ENCODE measurements at places on chromosomes 7 and 10. TPM values are rescaled to one million over a fixed set of nuclear protein-coding genes. Genes with fewer than 3 reads are reported as not detected.

GRCh38 chr10:104123397-104123796 is 1.4 kb downstream of the SFR1 start:
- DNase-seq: no peak

- DNase-seq: no peak
Measured at GRCh38 chr7:139777133-139777891, 486 bp downstream of the HIPK2 start.

DNA sequence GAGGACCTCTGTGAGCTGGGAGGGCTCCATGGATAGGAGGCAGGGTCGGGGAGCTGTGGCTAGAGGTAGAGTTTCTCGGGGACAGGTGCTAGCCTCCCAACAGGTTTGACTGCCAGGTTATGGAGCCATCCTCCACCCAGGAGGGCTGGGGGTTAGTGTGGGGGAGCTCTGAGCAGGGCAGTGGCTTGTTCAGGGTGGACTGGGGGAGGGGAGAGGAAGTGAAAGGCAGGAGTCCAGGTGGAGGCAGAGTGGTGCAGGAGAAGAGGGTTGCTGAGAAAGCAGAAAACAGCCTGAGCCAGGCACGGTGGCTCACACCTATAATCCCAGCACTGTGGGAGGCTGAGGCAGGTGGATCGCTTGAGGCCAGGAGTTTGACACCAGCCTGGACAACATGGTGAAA is 40.5 kb upstream of the HSPB1 start:
- no peak for DNase-seq

- no peak for DNase-seq
Measured at GRCh38 chr7:78212476-78213060, 414.0 kb downstream of the PHTF2 start.

- DNase-seq: no peak
Measured at GRCh38 chr10:32940321-32941301, 17.4 kb downstream of the ITGB1 start.

DNA sequence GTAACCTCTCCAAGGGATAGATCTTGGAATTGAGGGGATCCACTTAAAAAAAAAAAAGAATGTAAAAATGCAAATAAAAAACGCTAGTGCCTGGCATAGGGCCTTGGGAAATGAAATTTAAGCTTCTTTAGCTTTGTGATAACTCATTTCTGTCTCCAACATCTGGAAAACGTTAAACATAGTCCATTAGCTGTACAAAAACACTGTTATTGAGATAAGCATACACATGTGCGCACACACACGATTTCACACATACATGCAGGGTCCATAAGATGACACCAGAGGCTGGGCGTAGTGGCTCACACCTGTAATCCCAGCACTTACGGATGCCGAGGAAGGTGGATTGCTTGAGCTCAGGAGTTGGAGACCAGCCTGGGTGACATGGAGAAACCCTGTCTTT is 13.7 kb upstream of the CUL2 start:
- DNase-seq: no peak

- DNase-seq: no peak
Measured at GRCh38 chr7:101625031-101625791, 3.9 kb downstream of the MYL10 start.

GRCh38 chr10:96305019-96305418 is 785 bp downstream of the DNTT start:
- DNase-seq: no peak

GRCh38 chr10:79197558-79197957 is 128.8 kb downstream of the ZMIZ1 start:
- no peak for DNase-seq

DNA sequence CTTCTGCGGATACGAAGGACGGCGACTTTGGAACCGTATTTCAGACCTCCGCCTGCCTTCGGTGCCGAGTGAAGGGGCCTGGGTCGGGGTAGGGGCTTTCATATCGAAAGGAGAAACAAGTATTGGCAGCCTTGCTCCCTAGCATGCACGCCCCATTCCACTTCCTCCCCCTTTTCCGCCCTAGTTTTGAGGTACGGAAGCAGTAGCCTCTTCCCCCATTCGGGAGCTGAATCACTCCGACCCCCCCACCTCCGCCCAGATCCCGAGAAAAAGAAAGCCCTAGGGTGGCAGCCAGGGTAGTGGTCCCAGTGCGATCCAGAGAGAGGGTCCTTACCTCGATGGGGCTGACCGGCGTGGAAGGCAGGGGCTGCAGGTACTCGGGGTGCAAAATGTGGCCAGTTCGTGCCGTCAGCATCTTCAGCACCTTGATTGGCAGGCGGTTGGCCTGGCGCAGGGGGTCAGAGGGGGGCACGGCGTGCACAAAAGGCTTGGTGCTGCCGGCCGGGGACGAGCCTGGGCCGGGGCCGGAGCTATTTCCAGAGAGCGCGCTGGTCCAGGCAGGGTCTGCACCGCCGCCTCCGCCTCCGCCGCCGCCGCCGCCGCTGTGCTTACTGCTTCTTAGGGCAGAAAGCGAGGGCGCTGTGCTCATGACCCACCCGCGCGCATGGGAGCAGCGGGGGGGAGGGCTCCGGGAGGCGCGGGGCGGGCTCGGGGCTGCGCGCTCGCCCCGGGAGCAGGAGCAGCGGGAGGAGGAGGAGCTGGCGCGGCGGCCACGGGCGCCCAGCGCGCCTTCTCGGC is 594 bp downstream of the ZNF503 start:
- DNase-seq: no peak

- DNase-seq: no peak
Measured at GRCh38 chr7:124635416-124635815, 130.2 kb downstream of the GPR37 start.

GRCh38 chr7:40673285-40673684 is 538.5 kb downstream of the SUGCT start:
- no peak for DNase-seq

- no peak for DNase-seq
Measured at GRCh38 chr7:135744938-135745702, 3.5 kb downstream of the FAM180A start.

DNA sequence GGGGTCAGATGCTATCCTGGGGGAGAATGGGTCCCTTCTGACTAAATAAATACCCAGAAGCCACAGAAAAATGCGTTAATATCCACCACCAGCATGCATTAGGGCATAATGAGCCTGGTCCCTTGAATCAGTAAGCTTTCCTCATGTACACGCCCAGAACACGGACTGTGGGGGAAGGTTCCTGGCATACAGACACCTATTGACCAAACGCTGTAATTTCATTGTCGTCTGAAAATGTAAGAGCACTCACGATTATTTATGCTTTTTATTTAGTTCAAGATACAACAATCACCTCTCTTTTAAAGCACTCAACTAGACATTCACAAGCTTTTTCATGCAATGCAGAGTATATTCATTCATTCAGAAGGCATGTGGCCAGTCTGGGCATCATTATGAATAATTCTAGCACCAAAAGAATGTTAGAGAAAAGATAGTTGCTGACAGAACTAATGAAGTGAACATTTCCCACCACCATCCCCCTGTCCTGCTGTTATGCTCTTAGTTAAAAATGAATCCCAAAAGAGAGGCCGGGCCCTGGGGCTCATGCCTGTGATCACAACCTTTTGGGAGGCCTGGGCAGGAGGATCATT is 101.0 kb downstream of the SVIL start:
- no peak for DNase-seq

GRCh38 chr7:143992670-143993069 is 7.5 kb upstream of the OR6B1 start:
- no peak for DNase-seq

DNA sequence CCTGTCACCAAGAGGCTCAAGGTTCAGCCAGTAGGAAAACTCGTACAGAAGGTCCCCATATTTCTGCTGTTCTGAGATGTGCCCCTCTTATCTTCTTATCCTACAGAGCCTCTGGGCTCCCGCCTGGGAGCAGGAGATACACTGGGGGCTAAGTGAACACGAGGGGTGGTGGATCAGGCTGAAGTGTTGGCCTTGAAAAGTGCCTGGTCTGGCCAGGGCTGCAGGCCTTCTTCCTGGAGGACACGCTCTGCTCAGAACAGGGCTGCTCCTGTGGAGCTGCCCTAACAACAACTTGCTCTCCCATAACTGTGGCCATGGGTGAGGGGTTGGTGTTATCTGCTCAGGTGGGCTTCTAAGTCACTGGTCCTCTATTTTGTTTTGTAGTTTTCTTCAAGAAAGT is 33.7 kb downstream of the C10orf120 start:
- DNase-seq: no peak

GRCh38 chr7:84924353-84924752 is 262.5 kb downstream of the SEMA3D start:
- no peak for DNase-seq

GRCh38 chr10:22320591-22321155 is at the start of gene BMI1:
Gene BMI1, plus strand, starts transcription at chr10:22321099. Its CDS starts 5,351 bp downstream, at chr10:22326450.
- no peak for DNase-seq

- no peak for DNase-seq
Measured at GRCh38 chr10:94997741-94998174, 59.3 kb downstream of the CYP2C9 start.

GRCh38 chr7:36280840-36281812 is 108.5 kb upstream of the ANLN start:
- DNase-seq: peak; percentile 50

- DNase-seq: no peak
Measured at GRCh38 chr7:148738737-148739535, 40.2 kb downstream of the CUL1 start.

GRCh38 chr10:133088179-133088955 is 643 bp downstream of the ADGRA1 start:
- no peak for DNase-seq

- DNase-seq: no peak
Measured at GRCh38 chr7:92765725-92766124, 70.6 kb downstream of the CDK6 start.

- DNase-seq: no peak
Measured at GRCh38 chr10:4046030-4046429, 261.0 kb upstream of the KLF6 start.

DNA sequence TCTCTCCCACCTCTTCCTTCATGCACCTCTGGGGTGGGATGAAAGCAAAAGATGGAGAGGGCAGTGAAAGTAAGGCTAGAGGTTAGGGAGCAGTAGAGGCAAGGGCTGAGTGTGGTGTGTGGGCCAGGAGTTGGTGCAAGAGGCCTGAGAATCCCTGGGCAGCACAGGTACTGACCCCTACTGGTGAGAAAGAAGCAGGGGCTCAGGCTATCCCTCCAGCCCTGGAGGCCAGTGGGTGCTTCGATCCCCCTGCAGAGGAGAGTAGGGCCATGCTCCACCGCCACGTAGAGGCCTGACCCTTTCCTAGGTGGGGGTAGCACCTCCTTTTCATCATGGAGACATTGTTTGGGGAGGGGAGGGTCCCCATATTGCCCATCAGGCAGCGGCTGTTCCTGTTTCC is 9.8 kb downstream of the CDHR1 start:
- DNase-seq: no peak

DNA sequence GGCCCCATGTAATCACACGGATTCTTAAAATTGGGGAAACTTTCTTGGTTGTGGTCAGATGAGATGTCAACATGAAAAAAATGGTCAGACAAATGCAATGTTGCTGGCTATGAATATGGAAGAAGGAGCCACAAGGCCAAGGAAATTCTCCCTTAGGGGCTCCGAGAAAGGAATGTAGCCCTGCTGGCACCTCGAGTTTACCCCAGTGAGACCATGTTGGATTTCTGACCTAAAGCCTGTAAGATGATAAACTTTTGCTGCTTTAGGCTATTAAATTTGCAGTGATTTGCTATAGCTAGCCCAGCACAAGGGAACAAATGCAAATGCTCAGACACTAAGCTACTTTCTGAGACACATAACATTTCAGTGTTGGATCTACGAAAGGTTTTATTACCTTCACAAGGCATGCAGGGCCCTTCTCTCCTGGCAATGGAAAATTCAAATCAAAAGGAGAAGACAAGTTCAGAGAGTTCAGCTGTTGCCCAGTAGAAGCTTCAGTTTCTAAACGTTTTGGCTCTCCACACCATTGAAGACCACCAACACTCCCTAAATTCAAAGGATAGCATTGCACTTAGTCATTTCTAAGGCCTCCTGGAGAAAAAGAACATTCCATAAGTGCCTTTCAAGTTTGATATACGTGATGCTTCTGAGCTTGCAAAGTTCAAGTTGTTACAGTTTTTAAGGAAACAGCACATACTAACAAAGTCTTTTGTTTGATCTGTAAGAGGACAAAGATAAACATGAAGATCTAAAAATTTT is 23.4 kb downstream of the MCMBP start:
- no peak for DNase-seq

DNA sequence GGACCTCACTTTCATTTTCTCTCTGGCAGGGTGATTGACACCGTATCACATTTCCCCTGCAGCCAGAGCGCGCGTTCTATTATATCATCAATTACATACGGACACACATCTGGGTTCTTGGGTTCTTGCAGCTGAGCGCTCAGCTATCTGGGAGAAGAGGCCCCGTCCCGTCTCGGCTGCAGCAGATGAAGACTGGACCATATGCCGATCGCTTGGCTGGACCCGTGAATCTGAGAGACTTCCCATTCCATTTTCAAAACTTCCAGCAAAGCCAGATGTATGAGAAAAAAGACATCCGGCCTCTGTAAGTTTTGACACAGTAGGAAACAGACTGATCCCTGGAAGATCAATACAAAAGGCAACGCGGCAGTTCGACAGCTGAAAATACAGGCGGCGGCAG is 99.8 kb downstream of the JCAD start:
- no peak for DNase-seq

DNA sequence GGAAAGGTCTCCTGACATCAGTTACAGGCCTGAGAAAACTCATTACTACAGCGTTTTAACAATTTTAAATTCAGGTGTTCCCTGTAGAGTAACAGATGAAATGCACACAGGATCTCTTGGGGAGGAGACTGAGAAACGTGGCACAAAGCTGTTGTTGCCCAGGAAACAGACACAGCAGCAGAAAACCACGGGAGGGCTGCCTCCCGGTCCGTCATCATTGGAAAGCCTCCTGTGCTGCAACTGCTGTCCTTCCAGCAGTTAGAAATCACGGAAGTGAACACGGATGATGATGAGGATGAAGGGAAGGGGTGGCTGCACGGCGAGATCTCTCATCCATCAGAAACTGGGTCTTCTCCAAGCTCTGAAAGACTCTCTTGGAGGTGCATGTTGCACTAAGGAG is 94.6 kb upstream of the RNF32 start:
- no peak for DNase-seq

MYOF gene
- 44.6 TPM for total RNA-seq

ZNF488 gene
- total RNA-seq: not detected

RARRES2 gene
- total RNA-seq: 235 TPM

PNLIP gene
- total RNA-seq: not detected

RHEB gene
- total RNA-seq: 109 TPM

MALRD1 gene
- 0.93 TPM for total RNA-seq

NPSR1 gene
- not detected for total RNA-seq

HOXA3 gene
- total RNA-seq: 1.8 TPM

TMEM139 gene
- 3.8 TPM for total RNA-seq

VGF gene
- not detected for total RNA-seq

C7orf57 gene
- total RNA-seq: not detected

TSPAN13 gene
- total RNA-seq: 26.3 TPM

UNCX gene
- total RNA-seq: not detected

CALHM3 gene
- total RNA-seq: not detected

MAGI2 gene
- 11.4 TPM for total RNA-seq

SLC26A5 gene
- total RNA-seq: not detected

Data from omental fat pad (tissue), 4 donors.